ENCODE measurements at places on chromosomes 3 and 15.

DNA sequence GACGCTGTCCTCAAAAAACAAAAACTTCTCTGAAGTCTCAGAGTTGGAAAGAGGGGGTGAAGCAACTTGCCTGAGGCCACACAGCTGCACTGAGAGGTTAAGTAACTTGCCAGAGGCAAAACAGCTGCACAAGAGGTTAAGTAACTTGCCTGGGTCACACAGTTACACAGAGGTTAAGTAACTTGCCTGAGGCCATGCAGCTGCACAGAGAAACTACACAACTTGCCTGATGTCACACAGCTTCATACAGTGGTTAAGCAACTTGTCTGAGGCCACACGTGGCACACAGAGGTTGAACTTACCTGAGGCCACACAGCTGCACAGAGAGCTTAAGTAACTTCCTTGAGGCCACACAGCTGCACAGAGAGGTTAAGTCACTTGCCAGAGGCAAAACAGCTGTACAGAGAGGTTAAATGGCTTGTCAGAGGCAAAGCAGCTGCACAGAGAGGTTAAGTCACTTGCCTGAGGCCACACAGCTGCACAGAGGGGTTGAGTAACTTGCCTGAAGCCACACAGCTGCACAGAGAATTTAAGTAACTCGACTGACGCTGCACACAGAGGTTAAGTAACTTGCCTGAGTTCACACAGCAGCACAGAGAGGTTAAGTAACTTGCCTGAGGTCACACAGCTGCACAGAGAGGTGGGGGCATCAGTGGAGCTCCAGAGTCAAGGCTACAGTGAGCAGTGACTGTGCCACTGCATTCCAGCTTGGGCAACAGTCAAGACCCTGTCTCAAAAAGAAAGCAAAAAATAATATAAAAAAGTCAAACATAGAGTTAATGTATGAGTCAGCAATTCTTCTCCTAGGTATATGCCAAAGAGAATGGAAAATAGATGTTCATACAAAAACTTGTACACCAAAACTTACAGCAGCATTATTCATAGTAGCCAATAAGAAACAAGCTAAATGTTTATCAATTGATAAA is 12.0 kb upstream of the ACAD9 start:
- DNase-seq, result no peak

DNA sequence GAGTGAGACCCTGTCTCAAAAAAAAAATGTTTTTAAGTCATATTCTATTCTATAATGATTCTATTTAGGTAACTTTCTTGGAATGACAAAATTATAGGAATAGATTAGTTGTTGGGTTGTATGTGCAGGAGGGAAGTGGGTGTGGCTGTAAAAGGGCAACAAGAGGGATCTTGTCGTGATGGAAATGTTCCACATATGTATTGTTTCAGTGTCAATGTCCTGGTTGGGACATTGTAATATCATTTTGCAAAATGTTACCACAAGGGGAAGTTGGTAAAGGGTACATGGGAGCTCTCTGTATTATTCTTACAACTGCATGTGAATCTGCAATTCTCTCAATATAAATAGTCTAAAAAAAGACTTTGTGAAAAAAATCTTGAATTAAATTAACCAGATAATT is 14.3 kb upstream of the ABHD5 start:
- no peak for DNase-seq

DNA sequence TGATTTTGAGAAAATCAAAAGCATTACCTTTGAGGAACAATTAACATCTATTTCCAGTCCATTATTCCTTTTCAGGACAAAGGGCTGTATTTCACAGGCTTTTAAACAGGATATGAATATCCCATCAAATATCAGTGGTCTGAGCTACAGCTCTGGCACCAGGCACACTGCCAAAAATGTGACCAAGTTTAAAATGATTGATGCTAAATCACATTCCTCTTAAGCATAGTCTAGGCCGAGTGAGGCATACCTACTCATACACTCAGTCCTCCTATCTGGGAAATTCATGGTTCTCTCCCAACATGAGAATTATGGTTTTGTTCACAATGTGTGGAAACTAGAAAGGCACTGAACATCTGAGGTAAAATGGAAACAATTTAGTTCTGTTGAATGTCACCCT is 683.5 kb downstream of the TUSC7 start:
- no peak for DNase-seq

GRCh38 chr3:121870717-121871116 is 23.5 kb upstream of the SLC15A2 start:
- no peak for DNase-seq

- DNase-seq, result peak; percentile 68
These were observed 6.3 kb downstream of the AEN start for GRCh38 chr15:88627463-88627862.

DNA sequence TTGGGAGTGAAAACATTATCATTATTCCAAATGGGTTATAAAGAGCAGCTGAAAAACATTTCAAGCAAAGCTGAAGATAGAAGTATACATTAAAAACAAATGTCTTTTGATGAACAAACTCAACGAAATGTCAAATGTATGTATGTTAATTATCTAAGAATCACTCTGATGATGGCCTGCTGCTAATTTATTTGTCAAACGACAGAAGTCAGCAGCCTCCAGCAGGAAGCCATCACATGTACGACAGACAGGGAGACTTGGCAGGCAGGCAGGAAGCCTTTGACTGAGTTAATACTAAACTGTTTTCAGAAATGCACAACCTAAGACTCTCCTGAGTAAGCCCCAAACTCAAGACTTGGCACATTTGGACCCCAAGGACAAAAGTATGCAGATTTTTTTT is 491.1 kb downstream of the ZNF385D start:
- no peak for DNase-seq

- DNase-seq, result no peak
These were observed 475 bp downstream of the ERC2 start for GRCh38 chr3:56467801-56468183.

DNA sequence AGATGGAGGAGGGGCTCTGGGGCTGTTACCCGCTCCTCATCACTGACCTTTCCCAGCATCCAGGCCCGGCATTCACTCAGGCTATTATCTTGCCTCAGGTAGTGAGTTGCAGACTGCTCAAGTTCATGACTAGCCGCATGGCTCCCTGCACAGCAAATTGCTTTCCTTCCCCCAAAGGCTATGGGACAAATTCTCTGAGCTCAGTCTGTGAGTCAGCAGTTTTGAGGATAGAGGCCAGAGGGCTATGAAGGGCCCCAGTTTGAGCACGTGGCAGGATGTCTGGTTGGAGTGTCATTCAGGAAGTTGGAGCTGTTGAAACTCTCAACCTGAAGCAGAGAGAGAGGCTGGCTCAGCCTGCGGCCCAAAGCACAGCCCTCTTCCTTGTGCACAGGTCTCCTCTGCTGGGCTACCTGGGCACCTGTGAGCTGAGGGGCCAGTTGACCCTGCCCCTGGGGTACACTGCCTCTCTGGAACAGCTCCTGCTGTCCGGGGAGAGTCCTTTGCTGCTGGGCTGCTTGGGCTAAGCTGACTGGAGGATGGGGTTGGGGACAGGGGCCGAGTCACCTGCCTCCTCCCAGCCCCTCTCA is 7.9 kb downstream of the FAH start:
- no peak for DNase-seq

DNA sequence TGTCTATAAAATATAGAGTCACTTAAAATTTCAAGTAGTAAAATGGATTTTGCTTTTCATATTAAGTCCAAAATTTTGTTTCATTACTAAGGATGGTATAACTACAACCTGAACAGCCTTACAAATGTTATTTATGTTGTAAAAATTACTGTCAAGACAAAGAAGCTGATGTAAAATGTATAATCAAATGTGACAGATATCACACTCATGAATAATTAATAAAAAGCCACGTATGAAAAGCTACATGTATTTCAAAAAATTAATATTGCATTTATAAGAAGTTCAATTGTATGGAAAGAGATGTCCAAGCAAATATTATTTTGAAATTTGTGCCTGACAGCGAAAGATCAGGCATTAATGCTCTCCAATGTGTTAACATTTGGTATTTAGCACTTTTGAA is 48.9 kb downstream of the KBTBD8 start:
- no peak for DNase-seq

GRCh38 chr3:61897848-61898247 is 336.5 kb downstream of the PTPRG start:
- DNase-seq, result no peak

GRCh38 chr3:146646261-146646660 is 41.1 kb upstream of the PLSCR5 start:
- no peak for DNase-seq

DNA sequence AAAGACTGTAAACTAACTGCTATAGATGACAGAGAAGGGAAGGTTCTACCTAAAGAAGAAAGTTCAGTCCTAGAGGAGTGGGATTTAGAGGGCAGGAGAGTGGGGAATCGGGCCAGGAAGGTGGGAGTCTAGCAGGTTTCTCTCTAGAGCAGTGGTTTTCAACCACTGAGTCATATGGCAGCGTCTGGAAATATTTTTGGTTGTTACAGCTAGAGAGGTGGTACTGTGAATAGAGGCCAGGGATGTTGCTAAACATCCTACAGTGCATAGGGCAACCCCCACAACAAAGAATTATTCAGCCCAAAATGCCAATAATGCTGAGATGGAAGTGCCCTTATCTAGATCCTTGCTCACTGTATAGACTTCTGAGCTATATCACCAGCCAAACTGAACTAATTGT is 28.7 kb downstream of the ATP1B3 start:
- no peak for DNase-seq

- no peak for DNase-seq
These were observed 99.9 kb upstream of the TP63 start for GRCh38 chr3:189531271-189531670.

- DNase-seq, result no peak
These were observed 20.6 kb upstream of the FAM107A start for GRCh38 chr3:58597770-58598310.

DNA sequence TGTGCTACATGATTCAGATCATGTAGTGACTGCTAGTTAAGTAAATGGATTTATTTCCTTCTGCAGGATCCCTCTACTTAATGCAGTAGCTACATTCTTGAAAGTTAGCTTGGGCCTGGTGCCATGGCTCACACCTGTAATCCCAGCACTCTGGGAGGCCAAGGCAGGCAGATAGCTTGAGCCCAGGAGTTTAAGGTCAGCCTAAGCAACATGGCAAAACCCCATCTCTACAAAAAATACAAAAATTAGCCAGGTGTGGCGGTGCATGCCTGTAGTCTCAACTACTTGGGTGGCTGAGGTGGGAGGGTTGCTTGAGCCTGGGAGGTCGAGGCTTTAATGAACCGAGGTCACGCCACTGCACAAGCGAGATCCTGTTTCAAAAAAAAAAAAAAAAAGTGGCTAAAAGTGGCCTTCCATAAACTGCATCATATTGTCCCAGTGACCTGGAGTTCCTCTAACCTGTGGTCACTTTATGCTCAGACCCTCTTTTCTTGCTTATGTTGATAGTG is 22.0 kb downstream of the TSEN2 start:
- no peak for DNase-seq

GRCh38 chr15:72288796-72289596 is 16.6 kb upstream of the PARP6 start:
- no peak for DNase-seq

- DNase-seq, result no peak
These were observed 648 bp downstream of the AMIGO3 start for GRCh38 chr3:49718858-49719213.

- DNase-seq, result no peak
These were observed 1.9 kb upstream of the TMCO5A start for GRCh38 chr15:37932549-37932948.

All from activated CD4-positive, alpha-beta T cell treated with anti-CD3 and anti-CD28 coated beads for 4 hours (primary cell).